Activated T-cell treated with anti-CD3 and anti-CD28 coated beads, Interleukin-2, amount 50 U/mL, for 24 hours (primary cell): ENCODE measurements at places on chromosomes 1 and 21.

- peaks cover 14% of the 10 kb centered on the region for H3K4me1 ChIP-seq
- DNase-seq, result no peak
- H3K27me3 ChIP-seq, result no peaks in the 10 kb centered on the region
- H3K4me3 ChIP-seq, result no peak overlapping the region
- no peaks in the 10 kb centered on the region for H3K36me3 ChIP-seq
These were observed 87.0 kb downstream of the SIPA1L2 start for GRCh38 chr1:232542633-232543593.

DNA sequence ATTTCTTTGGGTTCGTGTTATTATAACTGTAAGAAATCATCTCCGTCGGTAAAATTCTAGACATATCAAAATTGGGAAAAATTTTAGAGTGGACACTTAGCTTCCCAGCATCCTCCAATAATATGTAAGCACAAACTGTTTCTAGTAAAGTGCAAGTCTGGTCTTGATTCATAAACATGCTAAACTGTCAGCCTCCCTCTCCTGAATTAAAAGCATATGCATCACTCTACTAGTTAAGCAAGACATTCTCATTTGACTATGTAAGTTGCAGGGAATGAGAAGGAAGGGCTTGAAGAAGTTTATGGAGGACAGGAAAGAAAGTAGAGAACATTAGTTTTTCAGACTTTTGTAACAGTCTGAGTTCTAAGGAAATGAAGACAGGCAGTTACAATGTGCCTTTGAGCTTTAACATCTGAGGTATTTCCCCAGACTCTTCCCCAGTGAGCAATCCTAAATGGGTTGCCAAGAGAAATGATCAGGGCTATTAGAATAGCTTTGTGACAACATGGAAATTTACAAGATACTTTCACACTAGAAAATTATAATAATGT is 90.0 kb downstream of the TYW3 start:
- no peaks in the 10 kb centered on the region for H3K4me1 ChIP-seq
- no peak for DNase-seq
- H3K4me3 ChIP-seq, result no peak overlapping the region
- H3K36me3 ChIP-seq, result no peaks in the 10 kb centered on the region
- H3K27ac ChIP-seq, result no peak overlapping the region

DNA sequence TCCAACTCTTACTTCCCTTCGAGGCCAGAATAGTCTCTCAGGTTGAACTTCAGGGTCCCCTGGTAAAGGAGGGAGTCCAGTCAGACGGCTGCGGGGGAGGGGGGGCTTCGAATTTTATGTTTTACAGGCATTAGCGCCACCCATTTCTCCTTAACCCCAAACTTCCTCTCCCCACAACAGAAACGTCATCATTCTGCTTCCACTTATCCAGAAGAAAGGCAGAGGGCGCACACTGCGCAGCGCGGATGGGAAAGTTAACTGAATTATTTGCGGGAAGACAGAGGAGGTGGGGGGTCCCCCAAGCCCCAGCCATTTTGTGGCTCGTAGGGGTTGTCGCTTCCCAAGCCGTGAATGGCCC is 529 bp upstream of the PRMT2 start:
- peak overlapping the region; percentile 89 for H3K4me3 ChIP-seq
- H3K4me1 ChIP-seq, result peaks cover 67% of the 10 kb centered on the region
- no peaks in the 10 kb centered on the region for H3K27me3 ChIP-seq
- H3K36me3 ChIP-seq, result peaks cover 24% of the 10 kb centered on the region
- peak overlapping the region; percentile 97 for H3K27ac ChIP-seq

GRCh38 chr1:66327588-66327987 is 206.4 kb upstream of the SGIP1 start:
- no peak overlapping the region for H3K27ac ChIP-seq
- H3K36me3 ChIP-seq, result peaks cover 6% of the 10 kb centered on the region
- H3K4me3 ChIP-seq, result no peak overlapping the region
- H3K27me3 ChIP-seq, result no peaks in the 10 kb centered on the region

DNA sequence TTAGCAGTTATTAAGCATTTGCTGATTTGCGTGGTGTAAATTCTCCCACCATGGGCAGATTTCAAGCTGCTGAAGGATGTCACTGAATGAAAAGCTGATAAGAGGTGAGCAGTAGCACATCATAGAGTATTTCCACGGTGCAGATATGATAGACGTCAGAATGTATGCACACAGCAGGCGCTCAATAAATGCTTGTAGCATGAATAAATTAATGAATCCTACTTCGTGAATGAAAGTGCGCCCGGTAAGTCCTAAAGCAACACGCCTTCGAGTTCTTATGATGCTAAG is 510 bp upstream of the UBIAD1 start:
- DNase-seq, result no peak
- peak overlapping the region; percentile 65 for H3K4me3 ChIP-seq
- H3K4me1 ChIP-seq, result peaks cover 27% of the 10 kb centered on the region
- H3K27ac ChIP-seq, result no peak overlapping the region

DNA sequence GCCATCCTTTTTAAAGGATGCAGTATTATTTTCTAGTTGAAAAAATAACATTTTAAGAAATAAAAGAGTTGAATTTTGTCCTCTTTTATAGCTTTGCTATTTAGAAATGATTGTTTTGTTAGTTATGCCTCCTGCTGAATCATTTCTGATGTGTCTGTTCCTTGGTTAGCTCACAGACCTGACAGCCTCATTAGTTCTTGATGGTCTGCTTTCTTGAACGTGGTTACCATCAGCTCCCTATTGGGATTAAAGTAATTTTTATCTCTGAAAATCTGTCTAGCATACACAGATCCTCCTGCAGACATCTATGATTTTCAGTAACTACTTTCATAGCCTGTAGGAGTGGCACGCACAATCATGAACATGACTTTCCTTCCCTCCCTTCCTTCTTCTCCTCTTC is 447.6 kb upstream of the B3GALT2 start:
- H3K27me3 ChIP-seq, result no peaks in the 10 kb centered on the region
- H3K36me3 ChIP-seq, result no peaks in the 10 kb centered on the region
- no peak for DNase-seq

- no peak overlapping the region for H3K27ac ChIP-seq
- peaks cover 46% of the 10 kb centered on the region for H3K27me3 ChIP-seq
- H3K4me3 ChIP-seq, result no peak overlapping the region
- peaks cover 5% of the 10 kb centered on the region for H3K4me1 ChIP-seq
- DNase-seq, result no peak
These were observed 47.0 kb downstream of the ACTL8 start for GRCh38 chr1:17802164-17802563.

DNA sequence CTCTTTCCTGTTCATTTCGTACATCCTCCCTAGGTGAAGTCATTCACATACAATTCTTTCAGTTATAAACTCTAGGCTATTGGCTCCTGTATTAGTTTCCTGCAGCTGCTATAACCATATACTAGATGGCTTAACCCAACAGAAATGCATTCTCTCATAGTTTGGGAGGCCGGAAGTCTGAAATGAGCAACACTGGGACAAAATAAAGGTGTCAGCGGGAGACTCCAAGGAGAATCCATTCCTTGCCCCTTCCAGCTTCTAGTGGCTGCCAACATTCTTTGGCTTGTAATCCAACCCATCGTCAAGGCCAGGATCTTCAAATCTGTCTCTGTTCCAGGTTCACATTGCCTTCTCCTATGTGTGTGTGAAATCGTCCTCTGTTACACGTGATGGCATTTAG is 71.3 kb downstream of the TOR3A start:
- peaks cover 7% of the 10 kb centered on the region for H3K36me3 ChIP-seq
- H3K27ac ChIP-seq, result peak overlapping the region; percentile 6
- H3K27me3 ChIP-seq, result no peaks in the 10 kb centered on the region
- peaks cover 19% of the 10 kb centered on the region for H3K4me1 ChIP-seq
- DNase-seq, result no peak

DNA sequence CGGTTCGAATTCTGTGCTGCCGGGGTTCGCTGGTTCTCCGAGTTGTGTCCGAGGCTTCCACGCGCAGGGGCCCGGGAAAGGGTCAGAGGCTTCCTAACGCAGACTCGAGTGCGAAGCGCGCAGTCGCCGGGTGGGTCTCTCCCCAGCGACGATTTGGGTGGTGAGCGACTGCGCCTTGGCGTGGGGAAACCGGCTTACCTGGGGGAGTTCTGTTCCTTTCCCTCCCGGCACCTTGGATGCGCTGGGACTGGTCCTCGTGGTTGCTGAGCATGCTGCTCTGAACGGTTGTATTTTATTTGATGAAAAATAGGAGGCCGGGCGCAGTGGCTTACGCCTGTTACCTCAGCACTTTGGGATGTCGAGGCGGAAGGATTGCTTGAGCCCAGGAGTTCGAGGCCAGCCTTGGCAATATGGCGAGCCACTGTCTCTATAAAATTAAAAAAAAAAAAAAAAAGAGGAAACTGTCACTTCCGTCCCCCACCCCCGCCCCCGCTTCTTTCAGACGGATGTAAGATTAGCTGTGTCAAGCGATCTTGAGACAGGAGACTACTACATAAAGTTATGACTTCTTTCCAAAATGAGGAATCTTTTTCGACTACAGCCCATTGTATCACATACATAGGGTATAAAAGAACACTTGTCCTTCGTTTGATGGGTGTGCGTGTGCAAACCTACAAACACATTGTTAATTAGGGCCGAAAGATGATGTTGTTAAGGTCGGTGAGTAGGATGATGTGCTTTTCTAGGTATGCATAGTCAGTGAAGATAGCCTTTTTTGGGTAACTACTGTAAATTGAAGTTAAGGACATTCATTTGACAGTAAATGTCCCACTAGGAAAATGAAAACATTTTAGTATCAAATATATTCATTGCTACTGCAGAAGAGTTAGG is at the start of gene CCDC18:
CCDC18 (plus strand) TSS at position 2 of the 891 bp plus-strand sequence. CDS start 2,638 bp downstream, outside the sequence.
- DNase-seq, result no peak
- peaks cover 61% of the 10 kb centered on the region for H3K36me3 ChIP-seq
- H3K4me3 ChIP-seq, result peak within 1 kb of the TSS; percentile 99
- peak within 1 kb of the TSS; percentile 100 for H3K27ac ChIP-seq
- no peaks in the 10 kb centered on the region for H3K27me3 ChIP-seq

DNA sequence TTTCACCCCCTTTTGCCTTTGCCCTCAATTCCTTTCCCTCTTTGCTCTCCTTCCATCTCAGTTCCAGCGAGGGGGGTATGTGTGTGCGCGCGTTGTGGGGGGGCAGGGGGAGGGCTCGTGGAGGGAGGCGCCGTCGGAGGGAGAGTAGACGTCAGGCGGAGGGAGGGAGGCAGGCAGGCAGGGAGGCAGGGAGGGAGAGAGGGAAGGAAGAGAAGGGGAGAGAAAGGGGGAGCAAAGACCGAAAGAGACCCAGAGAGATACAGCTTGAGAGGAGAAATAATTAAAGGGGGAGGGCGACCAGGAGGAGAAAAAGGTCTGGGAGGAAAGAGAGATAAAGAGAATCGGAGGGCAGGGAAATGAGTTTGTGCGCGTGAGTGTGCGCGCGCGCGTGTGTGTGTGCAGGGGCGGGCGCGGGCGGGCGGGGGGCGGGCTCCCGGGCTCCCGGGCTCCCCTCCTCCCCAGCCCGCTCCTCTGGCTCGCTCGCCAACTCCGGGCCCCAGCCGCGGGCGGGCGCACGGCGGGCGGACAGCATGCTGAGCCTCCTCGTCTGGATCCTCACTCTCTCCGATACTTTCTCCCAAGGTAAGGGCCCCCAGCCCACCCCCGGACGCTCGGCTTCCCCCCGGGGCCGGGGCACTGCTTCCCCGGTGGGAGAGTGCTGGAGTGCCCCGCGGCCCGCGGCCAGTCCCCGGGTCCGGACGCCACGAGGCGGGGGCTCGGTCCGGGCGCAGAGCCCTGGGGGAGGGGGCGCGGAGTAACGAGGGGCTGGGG is at the start of gene KIRREL1:
KIRREL1 (plus strand) TSS at position 499 of the 771 bp plus-strand sequence; CDS start at position 531, 32 bp downstream.
- H3K4me3 ChIP-seq, result peak within 1 kb of the TSS; percentile 64
- H3K36me3 ChIP-seq, result no peaks in the 10 kb centered on the region
- peaks cover 64% of the 10 kb centered on the region for H3K27me3 ChIP-seq
- peaks cover 6% of the 10 kb centered on the region for H3K4me1 ChIP-seq

GRCh38 chr21:43691801-43692200 is 27.1 kb upstream of the PDXK start:
- no peak for DNase-seq
- H3K4me1 ChIP-seq, result peaks cover under 1% of the 10 kb centered on the region
- H3K36me3 ChIP-seq, result peaks cover 100% of the 10 kb centered on the region
- no peak overlapping the region for H3K4me3 ChIP-seq
- no peaks in the 10 kb centered on the region for H3K27me3 ChIP-seq

GRCh38 chr1:23169727-23170335 is 1.2 kb upstream of the LUZP1 start:
- DNase-seq, result no peak
- H3K36me3 ChIP-seq, result peaks cover 5% of the 10 kb centered on the region

GRCh38 chr1:156388174-156389137 is 19.4 kb downstream of the RHBG start:
- H3K27me3 ChIP-seq, result peaks cover 52% of the 10 kb centered on the region
- peaks cover 4% of the 10 kb centered on the region for H3K4me1 ChIP-seq
- no peaks in the 10 kb centered on the region for H3K36me3 ChIP-seq
- H3K27ac ChIP-seq, result no peak overlapping the region
- no peak for DNase-seq
- no peak overlapping the region for H3K4me3 ChIP-seq

- peak; percentile 96 for DNase-seq
- no peaks in the 10 kb centered on the region for H3K27me3 ChIP-seq
- H3K36me3 ChIP-seq, result peaks cover 3% of the 10 kb centered on the region
- peak within 1 kb of the TSS; percentile 86 for H3K4me3 ChIP-seq
- H3K27ac ChIP-seq, result peak within 1 kb of the TSS; percentile 95
These were observed at the start of gene GPR3 for GRCh38 chr1:27392096-27392777. TSS of gene GPR3 (plus strand) at chr1:27392622. CDS start at chr1:27393799, 1,177 bp downstream.

GRCh38 chr1:201916649-201917249 is 28.1 kb downstream of the SHISA4 start:
- H3K27ac ChIP-seq, result no peak overlapping the region
- H3K4me1 ChIP-seq, result no peaks in the 10 kb centered on the region
- peaks cover 17% of the 10 kb centered on the region for H3K27me3 ChIP-seq
- no peak for DNase-seq
- H3K36me3 ChIP-seq, result no peaks in the 10 kb centered on the region

GRCh38 chr1:210692796-210693195 is 364.1 kb downstream of the HHAT start:
- no peak overlapping the region for H3K27ac ChIP-seq
- H3K36me3 ChIP-seq, result no peaks in the 10 kb centered on the region
- H3K4me3 ChIP-seq, result no peak overlapping the region

DNA sequence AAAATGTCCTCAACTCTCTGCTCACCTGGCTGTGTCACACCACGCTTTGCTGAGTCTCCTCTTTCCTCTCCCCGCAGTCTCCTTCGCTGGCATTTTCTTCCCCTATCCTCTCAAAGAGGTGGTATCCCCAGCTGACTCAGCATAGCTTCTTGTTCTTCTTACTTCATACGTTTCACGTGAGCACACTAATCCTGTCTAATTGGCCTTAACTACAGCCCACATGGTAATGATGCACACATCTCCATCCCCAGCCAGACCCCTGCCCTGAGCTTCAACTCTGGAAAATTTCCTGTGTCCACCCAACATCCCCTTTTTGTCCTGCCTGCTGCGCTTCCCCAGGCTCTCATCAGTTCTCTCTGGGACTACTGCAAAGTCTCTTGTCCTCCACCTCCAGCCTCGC is 169.8 kb downstream of the TTLL7 start:
- H3K36me3 ChIP-seq, result no peaks in the 10 kb centered on the region
- DNase-seq, result no peak

DNA sequence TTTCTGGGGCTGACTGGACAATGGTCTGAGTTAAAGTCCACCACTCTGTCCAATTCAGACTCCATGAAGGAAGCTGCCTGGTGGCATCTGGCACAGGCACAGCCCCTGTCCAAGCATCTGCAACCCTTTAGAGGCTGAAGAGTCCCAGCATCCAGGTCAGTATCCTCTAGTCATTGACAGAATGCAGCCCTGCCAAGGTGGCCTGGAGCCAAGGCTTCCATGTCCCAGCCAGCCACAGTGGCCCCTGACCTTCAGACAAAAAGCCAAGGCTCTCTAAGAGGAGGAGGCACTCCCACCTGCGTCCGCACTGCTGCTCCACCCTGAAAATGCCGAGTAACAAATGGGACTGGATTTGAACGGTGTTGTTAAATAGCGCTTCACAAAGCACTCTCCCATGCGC is 49.4 kb downstream of the KCNN3 start:
- no peak overlapping the region for H3K4me3 ChIP-seq
- H3K36me3 ChIP-seq, result no peaks in the 10 kb centered on the region
- no peak overlapping the region for H3K27ac ChIP-seq
- H3K27me3 ChIP-seq, result no peaks in the 10 kb centered on the region
- H3K4me1 ChIP-seq, result peaks cover 1% of the 10 kb centered on the region
